ENCODE measurements at places on chromosomes 3 and 15.
A peak's percentile ranks its signal among the peaks of the same experiment; 100 is the strongest.

- DNase-seq: no peak
Observed at GRCh38 chr3:73215281-73215680, 153.8 kb downstream of the EBLN2 start.

- DNase-seq: no peak
Observed at GRCh38 chr3:144760831-144761230, 789.2 kb downstream of the DIPK2A start.

DNA sequence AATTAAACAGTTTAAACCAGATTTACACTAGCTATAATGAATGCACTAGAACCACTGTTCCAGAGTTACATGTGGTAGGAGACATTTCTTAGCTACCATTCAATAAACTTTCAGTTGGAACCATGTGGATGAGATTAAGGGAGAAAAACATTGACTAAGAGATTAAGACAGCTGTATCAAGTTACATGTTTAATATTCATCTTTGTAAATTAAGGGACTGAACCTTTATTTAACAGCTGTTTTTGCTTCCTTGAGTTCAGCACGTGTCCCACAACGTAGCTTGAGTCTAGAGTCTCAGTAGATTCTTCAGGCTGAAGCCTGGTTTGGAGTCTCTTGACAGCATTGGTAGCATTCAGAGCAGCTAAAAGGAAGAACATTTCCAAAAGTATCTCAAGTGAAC is 27.2 kb upstream of the CFAP44 start:
- no peak for DNase-seq

DNA sequence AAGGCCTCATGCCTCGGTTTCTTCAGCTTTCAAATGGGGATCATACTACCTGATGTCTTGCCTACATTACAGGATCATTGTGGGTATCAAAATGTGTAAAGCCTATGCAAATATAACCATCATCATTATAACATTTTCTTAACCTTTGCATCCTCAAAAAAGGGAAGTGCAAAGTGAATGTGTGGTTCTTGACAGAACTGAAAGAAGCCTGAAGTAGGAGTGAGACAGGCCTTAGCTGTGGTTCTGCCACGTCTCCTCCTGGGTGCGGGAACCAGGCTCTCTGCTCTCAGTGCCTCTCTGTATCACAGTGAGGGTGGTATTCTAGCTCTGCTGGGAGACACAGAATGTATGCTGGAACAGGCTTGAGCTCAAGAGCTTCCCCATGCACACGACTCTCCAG is 316.9 kb upstream of the ICE2 start:
- DNase-seq: peak; percentile 29

DNA sequence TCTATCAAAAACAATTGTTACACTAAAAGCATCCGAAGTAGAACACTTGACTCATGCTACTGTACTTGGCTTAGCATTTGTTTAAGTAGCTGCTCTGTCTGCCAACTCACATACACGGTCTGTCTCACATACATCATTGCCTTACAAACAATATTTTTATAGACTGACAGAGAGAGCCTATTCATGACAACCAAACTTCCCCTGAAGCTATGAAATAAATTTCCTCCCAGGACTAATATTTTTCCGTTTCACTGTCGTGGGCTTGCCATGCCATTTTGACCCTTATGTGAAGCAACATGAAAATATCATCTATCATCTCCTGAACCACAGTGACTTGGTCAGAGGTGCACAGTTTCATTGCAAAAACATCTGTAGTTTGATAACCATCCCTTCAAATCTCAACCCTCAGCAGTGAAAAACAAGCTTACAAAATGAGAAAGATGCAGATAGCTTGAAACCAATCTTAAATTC is 66.5 kb upstream of the PYGO1 start:
- no peak for DNase-seq

DNA sequence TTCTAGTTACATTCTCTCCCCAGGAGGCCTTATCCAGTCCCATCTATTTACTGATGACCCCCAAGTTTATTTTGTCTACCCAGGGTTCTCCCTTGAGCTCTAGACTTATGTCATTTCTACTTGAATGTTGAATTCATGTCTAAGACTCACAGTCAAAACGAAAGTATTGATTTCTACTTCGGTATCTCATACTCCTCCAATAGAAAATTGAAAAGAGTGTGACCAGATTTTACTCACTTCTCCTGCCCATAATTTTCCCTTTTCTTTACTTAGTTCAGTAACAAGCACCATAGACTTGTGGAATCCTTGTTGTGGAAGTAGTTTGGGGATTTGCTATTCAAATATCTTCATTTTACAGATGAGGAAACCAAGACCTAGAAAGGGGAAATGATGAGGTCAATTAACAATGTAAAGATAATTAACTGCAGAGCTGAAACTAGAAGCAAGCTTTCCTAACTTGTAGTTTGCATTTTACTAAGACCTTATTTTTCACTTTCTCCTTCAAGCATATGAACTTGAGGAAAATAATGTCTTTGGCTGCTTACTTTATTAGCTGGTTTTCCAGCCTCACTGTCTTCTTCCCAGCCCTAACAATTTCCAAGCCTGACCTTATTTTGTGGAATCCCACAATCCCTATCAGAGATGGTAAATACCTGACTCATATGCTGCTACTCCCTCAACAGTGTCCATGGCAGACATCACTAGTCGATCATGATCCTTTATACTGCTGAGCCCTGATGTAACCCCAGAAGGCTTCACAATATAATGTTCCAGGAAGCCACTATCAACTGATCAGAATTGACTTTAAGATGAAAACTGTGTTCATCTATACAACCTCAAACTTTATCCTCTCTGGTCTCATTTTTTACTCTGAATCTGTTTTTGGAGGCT is 123.9 kb upstream of the AGBL1 start:
- no peak for DNase-seq

- no peak for DNase-seq
Observed at GRCh38 chr3:122982216-122983185, 45.1 kb downstream of the SEMA5B start.

- no peak for DNase-seq
Observed at GRCh38 chr15:27867861-27868260, 231.3 kb downstream of the OCA2 start.

GRCh38 chr3:17009826-17010225 is 125.1 kb downstream of the PLCL2 start:
- DNase-seq: no peak

- no peak for DNase-seq
Observed at GRCh38 chr3:188934989-188935388, 236.8 kb upstream of the TPRG1 start.

DNA sequence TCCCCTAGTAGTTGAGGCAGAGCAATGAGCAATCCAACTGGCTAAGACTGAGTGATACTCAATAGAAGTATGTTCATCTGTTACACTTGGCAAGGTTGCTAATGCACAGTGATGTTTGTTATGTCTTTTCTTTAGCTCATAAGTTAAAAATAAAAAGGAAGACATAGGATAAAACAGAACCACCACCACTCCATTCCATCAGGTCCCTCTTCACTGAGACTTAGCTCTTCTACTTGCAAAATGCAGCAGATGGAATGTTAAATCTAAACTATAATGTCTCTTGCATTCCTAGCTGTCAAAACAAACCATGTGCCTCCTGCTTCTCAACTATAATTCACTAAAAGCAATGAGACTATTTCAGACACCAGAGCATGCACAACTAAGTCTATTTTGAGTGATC is 265.6 kb upstream of the UBE2E2 start:
- DNase-seq: no peak

- no peak for DNase-seq
Observed at GRCh38 chr15:32698773-32699390, 18.9 kb upstream of the GREM1 start.

GRCh38 chr15:52060501-52060900 is 41.5 kb downstream of the MAPK6 start:
- no peak for DNase-seq

- DNase-seq: no peak
Observed at GRCh38 chr3:100470951-100471350, 21.5 kb upstream of the TMEM45A start.

DNA sequence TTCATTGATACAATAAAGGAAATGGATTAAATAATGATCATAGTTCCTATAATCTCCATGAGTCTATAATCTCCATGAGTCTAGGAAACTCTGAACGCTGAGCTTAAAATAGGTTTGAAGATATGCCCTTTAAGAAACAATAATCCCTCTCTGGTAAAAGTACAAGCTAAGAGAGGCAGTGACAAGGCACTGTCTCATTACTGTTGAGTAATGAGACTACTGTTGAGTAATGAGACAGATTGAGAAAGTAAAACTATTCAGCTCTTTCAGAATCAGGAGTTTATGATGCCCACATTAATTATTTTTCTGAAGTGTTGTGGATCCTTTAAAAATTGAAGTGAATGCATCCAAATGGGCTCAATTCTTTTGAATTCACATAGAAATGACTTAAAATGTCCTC is 235.5 kb upstream of the THRB start:
- DNase-seq: no peak

DNA sequence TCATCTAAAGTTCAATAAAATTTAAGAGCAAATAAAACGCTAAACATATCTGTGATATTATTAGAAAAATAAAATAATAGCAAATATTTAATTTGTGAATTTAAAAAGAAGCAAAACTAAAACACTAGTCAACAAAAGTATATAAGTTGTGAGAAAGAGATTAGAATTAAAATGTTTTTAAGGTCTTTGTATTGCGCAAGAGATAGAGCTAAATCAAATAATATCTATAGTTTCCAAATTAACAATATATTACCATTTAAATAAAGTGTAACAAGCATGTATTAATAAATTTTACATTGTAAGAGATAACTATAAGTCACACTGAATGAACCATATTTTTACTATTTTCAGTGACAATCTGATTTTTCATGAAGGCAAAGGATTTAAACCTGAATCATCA is 74.2 kb downstream of the PLSCR2 start:
- DNase-seq: no peak

- DNase-seq: no peak
Observed at GRCh38 chr3:146581951-146582467, 23.1 kb downstream of the PLSCR5 start.

DNA sequence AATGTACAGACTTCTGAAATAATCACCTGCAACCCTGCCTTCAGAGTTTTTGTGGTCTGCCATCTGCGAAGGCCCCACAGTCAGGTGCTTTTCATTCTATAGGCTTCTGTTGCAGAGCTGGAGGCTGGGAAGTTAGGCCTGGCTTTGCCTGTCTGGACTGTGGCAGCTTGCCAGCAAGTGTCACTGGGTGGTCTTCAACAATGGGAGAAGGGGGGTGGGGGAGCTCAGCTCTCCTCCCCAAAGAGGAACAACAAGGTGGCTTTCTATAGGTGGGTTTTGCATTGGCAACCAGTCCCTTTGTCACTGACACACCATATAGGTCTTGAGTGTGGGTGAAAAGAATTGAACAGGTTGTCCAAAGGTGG is 7.3 kb downstream of the BOC start:
- no peak for DNase-seq

- DNase-seq: no peak
Observed at GRCh38 chr3:43477600-43477999, 144.2 kb downstream of the ANO10 start.
